ENCODE measurements at places on chromosomes 4 and X. TPM values are rescaled to one million over a fixed set of nuclear protein-coding genes. Genes with fewer than 3 reads are reported as not detected.

HPSE gene
- 2.9 TPM for total RNA-seq

CLGN gene
- 1.3 TPM for total RNA-seq

RP2 gene
- total RNA-seq, result 11.1 TPM

FREM3 gene
- not detected for total RNA-seq

IL1RAPL2 gene
- total RNA-seq, result not detected

GJB1 gene
- 22.5 TPM for total RNA-seq

ATP8A1 gene
- total RNA-seq, result 59.4 TPM

SLC25A14 gene
- total RNA-seq, result 22.2 TPM

NLGN4X gene
- total RNA-seq, result 10.0 TPM

SLC2A9 gene
- 6.1 TPM for total RNA-seq

GUCY1A1 gene
- total RNA-seq, result 9.3 TPM

S100G gene
- total RNA-seq, result not detected

SYTL5 gene
- total RNA-seq, result 0.21 TPM

BANK1 gene
- total RNA-seq, result 6.3 TPM

PF4V1 gene
- total RNA-seq, result not detected

ARMCX1 gene
- total RNA-seq, result 29.5 TPM

ADAM29 gene
- not detected for total RNA-seq

AMBN gene
- total RNA-seq, result not detected

AKAP4 gene
- not detected for total RNA-seq

PASD1 gene
- total RNA-seq, result not detected

LGI2 gene
- 24.7 TPM for total RNA-seq
